NCI-H1417 (cell line): ENCODE measurements at places on chromosomes 12 and 14.
A peak's percentile ranks its signal among the peaks of the same experiment; 100 is the strongest.

GRCh38 chr12:119182701-119183493, 4.2 kb downstream of the HSPB8 start:
- no peak for DNase-seq

DNA sequence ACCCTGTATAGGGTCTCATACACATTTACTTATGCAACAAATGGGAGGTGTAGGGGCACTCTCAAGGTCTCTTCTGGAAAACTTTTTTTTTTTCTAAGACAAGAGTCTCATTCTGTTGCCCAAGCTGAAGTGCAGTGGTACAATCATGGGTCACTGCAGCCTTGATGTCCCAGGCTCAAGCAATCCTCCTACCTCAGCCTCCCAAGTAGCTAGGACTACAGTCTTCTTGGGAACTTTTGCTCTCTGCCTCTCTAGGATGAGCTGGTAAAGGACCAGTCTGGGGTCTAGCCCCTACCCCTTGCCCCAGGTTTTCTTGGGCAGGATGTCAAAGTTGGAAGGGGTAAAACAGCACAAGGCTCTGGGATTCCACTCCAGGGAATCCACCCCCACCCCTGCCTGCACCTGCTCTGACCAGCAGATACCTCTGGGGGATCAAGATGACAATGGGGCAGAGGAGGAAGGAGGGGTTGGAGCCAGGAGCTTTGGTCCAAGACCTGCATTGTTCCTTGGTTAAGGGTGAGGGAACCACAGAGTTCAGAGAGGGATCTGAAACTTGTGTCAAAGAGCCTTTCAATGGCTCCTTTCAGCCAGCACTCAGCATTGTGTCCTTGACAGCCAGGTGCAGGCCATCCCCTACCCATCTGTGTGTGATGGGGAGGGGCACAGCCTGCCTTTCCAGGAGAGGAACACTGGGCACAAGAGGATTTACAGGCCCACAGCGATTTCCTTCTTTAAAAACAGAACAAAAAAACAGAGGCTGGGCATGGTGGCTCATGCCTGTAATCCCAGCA, 12.2 kb downstream of the CTDSP2 start:
- peak; percentile 33 for DNase-seq

GRCh38 chr12:131862994-131863710, 31.3 kb upstream of the ULK1 start:
- DNase-seq = no peak

DNA sequence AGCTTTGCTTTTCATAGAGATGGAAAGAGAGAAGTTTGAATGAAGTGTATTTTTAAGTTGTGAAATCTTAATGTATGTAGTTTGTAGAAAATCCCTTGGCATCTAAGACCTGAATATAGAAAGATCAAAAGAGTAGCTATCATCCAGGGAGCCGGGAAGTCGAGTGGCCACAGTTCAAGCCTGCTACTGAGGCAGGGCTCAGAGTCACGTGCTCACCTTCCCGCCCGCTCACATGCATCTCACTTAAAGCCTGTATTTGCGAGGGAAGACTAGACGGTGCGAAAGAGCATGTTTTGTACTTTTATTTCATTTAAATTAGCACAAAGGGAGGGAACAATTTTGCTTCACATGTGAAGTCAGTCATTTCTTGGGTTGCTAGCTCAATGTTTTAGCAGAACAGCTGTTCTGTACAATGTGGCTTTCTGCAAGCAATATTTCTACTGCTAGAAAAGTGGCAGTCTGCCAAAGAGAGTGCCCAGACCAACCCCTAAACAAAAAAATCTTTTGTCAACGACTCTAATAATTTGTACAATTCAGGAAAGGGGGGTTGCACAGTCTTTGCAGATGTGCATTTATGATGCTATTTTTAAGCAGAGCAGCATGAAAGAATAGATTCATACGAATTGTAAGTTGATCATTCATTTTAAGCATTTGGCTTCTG, 290.7 kb downstream of the NPAS3 start:
- DNase-seq = no peak

DNA sequence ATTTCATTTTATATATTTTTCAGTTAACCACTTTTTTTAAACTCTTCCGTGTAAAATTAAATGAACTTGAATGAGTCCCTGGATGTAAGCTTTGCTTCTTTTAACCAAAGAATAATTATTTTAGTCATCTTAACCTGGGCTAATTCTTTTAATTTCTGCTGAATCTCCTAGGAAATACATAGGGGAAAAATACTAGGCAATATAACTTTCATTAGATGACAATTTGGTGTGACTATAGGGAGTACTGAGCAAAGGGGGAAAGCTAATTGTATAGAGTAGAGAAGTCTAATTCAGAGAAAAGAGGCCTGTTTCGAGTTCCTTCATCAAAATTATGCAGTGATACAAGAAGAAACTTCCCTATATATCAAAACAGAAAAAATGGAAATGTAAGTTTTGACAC, 388.1 kb downstream of the NOVA1 start:
- no peak for DNase-seq

DNA sequence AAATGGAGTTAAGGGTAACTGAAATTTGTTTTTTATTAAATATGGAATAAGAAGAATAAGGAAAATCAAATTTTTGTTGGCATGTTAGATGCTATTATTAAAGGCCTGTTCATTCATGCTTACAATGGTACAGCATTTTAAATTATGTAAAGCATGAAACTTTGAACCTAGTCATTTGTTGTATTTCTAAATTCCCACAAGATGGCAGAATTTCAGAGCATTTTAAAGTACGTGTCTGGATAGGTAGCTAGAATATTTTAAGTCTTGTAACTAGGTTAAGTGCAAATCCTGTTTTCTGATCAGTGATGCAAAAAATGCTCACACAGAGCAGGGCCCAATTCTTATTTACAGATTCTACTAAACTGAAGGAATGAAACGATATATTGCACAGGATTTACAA, 585.6 kb upstream of the MIS18BP1 start:
- peak; percentile 56 for DNase-seq

DNA sequence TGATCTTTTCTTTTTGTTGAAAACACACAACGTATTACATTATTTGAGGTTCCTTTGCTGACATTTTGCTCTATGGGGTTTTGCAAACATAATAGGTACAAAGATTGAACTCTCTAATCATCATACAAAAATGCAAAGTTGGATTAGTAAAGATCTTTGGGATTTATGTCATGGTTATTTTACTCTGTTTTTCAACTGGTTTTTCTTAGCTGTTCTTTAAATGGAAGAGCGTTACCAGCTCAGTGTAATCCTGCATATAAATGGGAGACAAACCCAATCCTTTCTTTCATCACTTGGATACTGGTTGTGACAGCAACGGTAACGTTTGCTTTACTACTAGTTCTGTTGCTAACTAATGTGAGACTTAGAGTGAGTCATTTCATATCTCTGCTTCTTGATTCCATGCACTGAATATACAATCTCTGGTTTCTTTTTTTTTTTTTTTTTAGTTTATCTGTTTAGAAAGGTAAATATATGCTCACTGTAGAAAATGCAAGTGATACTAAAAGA, 104.9 kb upstream of the NOVA1 start:
- no peak for DNase-seq
